ENCODE measurements at places on chromosomes 5 and 9. TPM values are rescaled to one million over a fixed set of nuclear protein-coding genes. Genes with fewer than 3 reads are reported as not detected.

GRCh38 chr5:174472956-174473355 lies 251.4 kb upstream of the MSX2 start:
- no peak for DNase-seq

DNA sequence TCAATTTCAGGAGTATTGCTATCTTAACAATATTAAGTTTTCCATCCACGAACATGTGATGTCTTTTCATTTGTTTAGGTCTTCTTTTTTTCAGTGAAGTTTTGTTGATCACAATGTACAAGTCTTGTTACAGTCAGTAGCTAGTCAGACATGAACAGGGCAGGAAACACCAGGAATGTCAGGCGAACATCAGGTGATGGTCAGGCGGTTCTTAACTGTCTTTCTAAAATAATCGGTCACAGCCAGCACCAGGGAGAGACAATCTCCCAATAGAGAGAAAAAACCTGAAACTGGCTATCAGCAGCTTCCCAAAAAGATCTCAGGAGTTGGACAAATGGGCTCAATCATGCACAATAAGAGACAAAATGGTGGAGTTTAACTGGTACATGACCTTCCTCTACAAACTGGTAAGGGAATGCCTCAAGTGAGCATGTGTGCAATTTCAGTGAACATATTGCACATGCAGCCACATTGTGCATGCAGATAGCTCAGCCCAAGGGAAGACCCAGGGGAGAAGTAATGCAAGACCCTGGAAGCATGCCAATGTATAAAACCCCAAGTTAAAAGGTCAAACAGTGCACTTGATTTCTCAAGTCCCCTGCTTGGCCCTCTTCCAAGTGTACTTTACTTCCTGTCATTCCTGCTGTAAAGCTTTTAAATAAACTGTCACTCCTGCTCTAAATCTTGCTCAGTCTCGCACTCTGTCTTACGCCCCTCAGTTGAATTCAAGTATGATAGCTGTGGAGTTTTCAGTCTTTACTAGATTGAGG lies 176.1 kb upstream of the RASEF start:
- no peak for DNase-seq

DNA sequence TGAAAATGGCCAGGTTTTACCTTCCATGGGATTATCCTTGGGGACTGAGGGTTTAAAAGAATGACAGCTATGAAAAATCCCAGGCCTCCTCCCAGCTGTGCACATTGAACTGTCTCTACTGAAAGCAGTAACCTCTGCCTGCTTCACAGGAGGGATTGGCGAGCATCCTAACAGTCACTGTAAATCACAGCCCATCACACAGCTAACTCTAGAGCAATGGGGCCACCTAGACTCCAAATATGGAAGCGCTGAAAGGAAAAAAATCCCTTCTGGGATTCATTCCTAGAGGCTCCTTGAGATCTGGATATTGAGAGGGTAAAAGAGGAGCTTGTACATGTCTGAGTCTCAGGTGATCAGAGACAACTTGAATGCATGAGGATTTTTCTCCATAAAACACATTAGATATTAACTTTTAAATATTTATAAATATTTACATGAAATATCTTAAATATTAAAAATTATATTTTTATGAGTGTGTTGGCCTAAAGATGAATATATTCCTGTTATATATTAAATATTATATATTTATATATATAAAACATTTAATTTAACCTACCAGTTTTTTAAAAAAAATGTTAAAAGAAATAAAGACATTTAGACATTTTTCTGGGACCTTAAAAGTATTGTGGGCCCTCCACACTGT lies 133.8 kb upstream of the SLC24A2 start:
- DNase-seq: peak; percentile 75

GRCh38 chr5:68381909-68382308 lies 166.4 kb downstream of the PIK3R1 start:
- DNase-seq: no peak

DNA sequence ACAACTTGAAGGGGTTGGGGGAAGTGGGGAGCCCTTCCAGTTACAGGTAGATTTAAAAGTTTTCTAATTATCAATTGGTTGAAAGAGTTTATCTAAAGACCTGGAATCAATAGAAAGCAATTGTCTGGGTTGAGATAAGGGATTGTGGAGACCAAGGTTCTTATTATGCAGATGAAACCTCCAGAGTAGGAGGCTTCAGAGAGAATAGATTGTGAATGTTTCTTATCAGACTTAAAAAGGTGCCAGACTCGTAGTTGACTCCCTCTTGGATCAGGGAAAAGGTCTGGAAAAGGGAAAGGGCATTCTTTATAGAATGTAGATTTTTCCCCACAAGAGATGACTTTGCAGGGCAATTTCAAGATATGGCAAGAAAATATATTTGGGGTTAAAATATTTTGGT lies 100.8 kb downstream of the GADD45G start:
- DNase-seq: no peak

GRCh38 chr9:70924380-70924779 lies 197.0 kb downstream of the TRPM3 start:
- no peak for DNase-seq

DNA sequence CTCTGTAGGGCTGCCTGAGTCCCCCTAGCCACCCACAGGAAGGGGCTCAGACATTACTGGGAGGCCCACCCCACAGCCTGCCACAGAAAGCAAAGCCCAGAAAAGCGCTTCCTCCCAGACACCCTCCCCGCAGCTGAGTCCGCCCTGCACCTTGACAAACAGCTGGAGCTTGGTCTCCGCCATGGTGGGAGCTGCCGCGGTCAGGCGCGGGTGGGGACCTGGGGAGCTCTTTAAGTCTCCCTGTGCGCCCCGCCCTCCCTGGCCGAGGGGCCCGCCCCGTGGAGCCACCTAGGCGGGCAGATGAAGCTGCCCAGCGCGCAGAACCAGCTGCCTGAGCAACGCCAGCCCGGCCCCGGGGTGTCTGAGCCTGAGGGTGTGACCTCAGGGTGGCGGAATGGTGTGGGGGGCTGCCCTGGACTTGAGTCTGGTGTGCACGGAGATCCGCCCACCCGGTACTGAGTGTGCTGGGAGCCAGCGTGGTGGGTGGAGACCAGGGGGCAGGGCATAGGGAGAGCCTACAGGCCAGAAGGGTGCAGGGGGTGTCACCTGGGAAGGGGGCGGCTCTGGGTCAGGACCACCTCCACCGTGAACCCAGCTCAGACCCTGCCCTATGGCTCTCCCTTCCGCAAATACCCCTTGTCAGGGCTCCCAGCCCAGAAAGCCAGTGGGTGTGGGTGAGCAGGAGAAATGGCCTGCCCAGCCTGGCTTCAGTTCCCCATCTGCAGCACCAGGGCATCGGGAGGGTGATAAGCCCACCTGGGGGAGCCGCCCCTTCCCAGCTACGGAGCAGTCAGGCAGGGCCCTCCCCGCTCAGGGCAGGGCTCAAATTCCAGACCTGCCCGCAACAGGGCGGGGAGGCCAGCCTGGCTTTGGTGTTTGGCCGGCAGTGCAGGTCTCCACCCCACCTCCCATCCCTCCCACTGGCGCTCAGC lies at the start of gene CLIC3:
CLIC3 (minus strand) TSS at position 208 of the 932 bp plus-strand sequence; CDS start at position 183, 25 bp downstream.
- DNase-seq: peak; percentile 85

DNA sequence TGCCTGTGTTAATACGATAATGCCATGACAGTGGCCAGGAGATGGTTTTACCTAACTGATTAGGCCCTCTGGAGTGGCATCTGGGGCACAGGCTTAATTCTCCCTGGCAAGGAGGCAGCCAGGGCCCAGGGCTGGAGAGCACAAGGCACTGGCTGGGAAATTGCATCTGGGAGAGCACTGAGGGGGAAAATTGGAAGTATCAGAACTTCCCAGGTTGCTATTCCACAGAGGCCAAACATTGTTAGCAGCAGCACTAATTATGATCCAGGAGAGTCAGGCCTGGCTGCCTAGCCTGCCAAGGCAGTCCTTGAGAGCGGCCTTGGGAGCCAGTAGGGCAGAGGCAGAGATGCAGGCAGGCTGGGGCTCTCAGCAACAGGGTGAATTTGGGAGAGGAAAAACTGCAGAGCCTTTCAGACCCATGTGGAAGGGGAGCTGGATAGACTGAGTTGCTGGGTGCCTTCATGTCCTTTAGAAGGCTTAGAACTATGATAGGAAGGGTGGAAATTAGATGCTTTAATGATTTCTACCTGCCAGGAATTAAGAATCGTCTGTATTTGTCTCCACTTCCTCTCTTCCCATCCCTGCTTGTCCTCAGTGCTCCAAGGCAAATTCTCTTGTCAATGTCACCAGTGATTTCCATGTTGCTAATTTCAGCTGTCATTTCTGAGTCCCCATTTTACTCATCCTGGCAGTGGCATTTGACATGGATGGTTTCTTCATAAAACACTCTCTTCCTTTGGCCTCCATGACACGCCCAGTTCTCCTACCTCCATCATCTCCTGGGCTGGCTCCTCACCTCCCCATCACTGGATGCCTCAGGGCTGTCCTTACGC lies 56.1 kb upstream of the HSPA9 start:
- DNase-seq: no peak

DNA sequence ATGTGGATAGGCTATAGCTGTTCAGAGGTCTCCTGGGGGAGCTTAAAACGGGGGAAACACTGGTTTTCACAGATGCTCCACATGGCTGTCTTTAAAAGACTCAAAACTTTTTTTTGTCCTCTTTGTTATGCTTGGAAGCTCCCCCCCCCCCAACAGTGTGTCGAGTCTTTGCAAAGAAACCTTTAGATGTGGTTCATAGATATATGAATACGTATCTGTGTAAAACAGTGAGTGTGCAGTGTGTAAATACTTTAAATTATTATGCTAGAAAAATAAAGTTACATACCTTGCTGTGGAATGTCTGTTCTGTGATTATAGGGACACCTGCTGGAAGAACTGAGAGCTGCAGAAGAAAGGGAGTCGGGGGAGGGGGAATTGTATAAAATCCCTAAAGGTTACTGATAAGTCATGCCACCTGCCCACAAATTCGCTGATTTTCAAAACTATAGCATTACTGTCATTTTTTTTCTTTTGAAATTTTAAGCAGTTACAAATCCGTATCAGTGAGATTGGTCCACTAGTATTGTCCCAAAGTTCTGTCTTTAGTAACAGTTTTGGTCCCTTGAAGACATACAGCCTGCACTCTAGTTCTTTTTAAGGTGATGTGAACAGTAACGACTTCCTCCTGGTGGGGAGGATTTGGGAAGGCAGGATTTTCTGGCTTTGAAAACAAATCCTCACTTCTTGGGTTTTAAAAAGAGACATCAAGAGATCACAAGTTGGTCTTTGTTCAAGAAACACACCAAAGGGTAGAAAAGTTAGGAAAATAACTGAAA lies 22.9 kb downstream of the RGMB start:
- peak; percentile 89 for DNase-seq

- no peak for DNase-seq
Measured at GRCh38 chr9:7405924-7406604, 393.5 kb downstream of the DMAC1 start.

DNA sequence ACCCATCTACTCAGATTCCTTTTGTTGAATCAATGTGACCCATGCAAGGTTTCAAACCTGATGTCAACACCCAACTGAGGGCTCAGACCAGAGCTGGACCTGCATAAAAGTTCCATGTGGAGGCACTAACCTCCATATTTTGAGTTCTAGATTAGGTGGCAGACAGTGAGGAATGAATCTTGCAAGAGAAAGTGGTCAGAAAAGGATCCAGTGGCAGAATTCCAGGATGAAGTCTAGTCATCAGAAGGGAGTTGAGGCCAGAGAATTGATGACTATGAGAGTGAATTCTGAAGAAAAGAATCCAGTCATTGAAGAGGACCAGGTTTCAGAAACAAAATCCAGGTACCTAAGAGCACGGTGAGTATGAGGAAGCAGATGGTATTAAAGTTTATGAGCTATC lies 205.1 kb upstream of the RGMB start:
- no peak for DNase-seq

DMRT3 gene
- total RNA-seq: not detected

MSMP gene
- not detected for total RNA-seq

IL17B gene
- total RNA-seq: not detected

Data from endodermal cell (in vitro differentiated cells).